ENCODE measurements at places on chromosomes 12 and 14.

GRCh38 chr14:99242816-99243721, 28.9 kb downstream of the BCL11B start:
- peak; percentile 5 for DNase-seq

DNA sequence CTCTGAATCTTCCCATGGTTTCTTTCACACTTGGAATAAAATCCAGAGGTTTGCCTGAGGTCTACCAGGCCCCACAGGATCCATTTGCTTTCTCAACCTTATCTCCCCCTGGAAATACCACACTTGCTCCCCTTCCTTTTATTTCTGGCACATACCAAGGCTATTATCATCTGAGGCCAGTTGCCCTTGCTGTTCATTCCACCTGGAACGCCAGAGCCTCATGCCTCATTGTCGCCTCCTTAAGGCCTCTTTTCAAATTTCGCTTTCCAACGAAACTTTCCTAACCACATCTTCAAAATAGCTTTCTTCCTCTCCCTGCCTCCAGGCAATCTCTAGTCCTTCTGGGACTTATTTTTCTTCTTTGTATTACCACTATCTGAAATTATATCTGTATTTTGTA, 11.2 kb upstream of the LRIG3 start:
- no peak for DNase-seq

GRCh38 chr12:56629459-56630179, 507 bp downstream of the BAZ2A start:
- DNase-seq = no peak

- no peak for DNase-seq
Observed at GRCh38 chr14:92844204-92844603, 50.1 kb downstream of the GOLGA5 start.

DNA sequence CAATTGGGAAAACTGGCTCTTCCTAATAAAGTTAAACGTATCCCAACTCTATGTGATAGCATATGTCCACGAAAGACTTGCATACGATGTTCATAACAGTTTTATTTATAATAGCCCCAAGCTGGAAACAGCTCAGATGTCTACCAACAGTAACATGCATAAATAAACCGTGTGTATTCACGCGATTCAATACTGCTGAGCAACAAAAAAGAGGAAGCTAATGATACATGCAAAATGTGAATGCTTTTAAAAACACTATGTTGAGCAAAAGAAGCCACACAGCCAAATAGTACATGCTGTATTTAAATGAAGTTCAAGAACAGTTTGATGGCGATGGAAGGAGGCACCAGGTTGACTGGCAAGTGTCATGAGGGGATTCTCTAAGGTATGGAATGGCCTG, 55.7 kb downstream of the TRIM9 start:
- no peak for DNase-seq

GRCh38 chr14:30129807-30130206, 202.2 kb upstream of the PRKD1 start:
- DNase-seq = no peak

GRCh38 chr12:132167611-132168310, 23.5 kb downstream of the NOC4L start:
- DNase-seq = no peak

GRCh38 chr14:61471297-61472005, 150.1 kb downstream of the PRKCH start:
- DNase-seq = no peak

DNA sequence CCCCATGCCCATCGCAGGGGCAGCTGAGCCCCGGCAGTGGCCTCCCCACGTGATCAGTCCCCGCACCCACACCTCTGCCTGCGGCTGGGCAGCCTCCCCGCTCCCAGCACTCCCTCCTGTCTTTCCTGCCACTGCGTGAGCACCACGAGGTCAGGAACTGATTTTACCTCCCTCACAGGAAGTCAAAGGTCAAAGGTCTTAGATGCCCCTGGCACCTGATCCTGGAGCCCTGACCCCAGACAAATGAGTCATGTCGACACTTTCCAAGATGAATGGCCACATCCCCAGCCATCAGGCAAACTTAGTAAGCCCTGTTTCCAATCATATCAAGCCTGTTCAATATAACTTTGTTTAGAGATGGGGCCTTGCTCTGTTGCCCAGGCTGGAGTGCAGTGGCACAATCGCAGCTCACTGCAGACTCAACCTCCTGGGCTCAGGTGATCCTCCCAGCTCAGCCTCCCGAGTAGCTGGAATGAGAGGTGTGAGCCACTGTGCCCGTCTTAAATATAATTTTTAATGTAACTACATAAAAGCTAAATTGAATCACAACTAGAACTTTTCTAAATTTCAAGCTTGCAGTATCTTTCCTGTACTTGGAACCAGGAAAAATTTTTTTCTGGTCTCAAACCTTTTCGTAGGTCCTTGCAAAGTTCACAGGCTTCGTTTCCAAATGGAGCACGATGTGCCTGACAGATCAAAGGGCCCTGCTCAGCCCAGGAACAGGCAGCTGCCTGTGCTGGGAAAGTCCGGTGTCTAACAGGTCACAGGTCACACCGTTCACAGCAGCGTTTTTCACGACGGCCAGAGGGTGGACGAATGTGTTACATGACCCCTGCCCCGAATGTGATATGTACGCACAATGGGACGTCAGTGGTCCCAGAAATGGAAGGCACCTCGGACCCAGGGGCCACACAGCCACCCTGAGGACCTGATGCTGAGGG, 1.9 kb downstream of the LRCOL1 start:
- no peak for DNase-seq

Measured in NCI-H1092 treated with DMSO at 0.1 percent for 48 hours (cell line).